ENCODE measurements at places on chromosomes 13 and 19. TPM values are rescaled to one million over a fixed set of nuclear protein-coding genes. Genes with fewer than 3 reads are reported as not detected.

DNA sequence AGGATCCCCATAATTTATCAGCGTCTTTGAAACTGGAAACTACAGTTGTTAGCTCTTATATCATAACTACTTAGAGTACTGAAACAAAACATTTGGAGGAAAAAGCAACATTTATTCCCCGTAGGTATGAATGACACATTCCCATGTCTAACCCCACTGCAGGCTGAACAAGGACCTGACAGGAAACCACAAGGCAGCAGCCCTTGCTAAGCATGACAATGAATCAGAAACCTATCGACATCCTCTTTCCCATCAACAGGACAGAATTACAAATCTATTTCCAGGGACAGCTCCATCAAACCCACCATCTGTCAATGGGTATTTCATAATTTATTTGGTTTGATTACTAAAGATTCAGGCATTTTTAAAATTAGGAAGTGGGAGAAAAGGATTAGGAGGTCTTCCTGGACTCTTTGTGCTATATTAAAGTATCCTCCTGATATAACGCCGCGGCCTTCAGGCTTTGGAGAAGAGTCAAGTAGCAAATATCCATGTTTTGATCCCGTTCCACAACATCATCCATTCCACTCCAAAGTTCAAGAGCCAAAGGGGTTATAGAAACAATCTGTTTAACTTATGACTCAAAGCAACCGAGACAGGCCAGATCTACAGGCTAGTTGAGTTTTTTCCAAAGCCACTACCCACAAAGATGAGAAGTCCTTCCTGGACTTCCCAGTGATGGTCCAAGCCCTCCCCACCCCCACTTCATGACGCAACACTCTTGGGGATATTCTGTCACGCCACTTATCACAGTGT lies 51.1 kb downstream of the FAM216B start:
- DNase-seq = peak; percentile 80

DNA sequence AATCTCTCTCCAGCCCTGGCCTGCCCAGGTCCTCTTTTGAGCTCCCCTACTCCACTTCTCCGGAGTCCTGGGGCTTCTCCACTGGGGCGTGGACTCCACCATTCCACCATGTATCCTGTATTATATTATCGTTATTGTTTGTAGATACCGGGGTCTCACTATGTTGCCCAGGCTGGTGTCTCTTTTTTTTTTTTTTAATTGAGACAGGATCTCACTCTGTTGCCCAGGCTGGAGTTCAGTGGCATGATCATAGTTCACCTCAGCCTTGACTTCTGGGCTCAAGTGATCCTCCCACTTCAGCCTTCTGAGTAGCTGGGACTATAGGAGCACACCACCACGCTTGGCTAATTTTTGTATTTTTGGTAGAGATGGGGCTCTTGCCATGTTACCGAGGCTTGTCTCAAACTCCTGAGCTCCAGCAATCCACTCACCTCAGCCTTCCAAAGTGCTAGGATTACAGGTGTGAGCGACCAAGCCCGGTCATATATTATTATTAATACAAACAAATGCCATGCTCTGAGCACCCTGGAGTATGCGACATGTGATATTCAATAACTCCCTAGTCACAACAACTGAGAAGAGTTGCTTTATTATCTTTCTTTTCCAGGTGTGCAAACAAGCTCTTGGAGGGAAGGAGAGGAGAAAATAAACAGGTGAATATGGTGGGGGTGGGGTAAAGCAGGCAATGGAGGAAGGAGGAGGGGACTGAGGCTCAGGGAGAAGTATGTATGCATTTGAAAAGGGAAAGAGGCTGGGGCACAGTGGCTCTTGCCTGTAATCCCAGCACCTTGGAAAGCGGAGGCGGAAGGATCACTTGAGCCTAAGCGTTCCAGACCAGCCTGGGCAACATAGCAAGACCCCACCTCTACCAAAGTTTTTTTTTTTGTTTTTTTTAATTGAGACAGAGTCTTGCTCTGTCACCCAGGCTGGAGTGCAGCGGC lies 2.8 kb upstream of the CERS4 start:
- no peak for DNase-seq

- no peak for DNase-seq
Observed at GRCh38 chr19:48945415-48945814, 9.3 kb upstream of the BAX start.

DNA sequence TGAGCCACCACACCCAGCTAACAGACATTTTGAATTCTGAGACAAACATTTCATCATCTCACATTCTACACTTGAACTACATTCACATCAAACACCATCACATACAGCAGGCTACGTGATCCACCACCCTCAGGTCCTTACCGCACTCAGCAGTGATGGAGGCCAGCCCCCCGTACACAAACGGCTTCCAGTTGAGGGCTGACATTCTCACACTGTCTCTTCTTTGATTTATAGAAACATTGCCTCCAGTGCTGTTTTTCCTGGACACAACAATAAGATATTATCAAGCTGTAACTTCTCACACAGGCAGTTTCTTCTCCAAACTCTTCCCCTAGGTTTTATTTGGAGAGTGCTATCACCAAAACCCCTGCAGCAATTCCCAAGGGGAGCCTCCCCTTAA lies 7.0 kb downstream of the SLC25A30 start:
- no peak for DNase-seq

GRCh38 chr19:28363254-28363653 lies 849.7 kb downstream of the UQCRFS1 start:
- no peak for DNase-seq

- no peak for DNase-seq
Observed at GRCh38 chr19:58227964-58228584, 640 bp upstream of the ZNF544 start.

- DNase-seq = no peak
Observed at GRCh38 chr13:48888613-48889012, 87.1 kb upstream of the FNDC3A start.

Gene ZNF486
- polyA plus RNA-seq = 5.2 TPM

- no peak for DNase-seq
Observed at GRCh38 chr13:20473139-20473538, 52.5 kb downstream of the CRYL1 start.

GRCh38 chr13:64020126-64020525 lies 2604.5 kb upstream of the PCDH20 start:
- DNase-seq = no peak

GRCh38 chr13:55613429-55614187 lies 1527.1 kb upstream of the PRR20A start:
- no peak for DNase-seq

- DNase-seq = no peak
Observed at GRCh38 chr19:48552406-48553322, 692 bp downstream of the SULT2B1 start.

Gene PEG3
- polyA plus RNA-seq = 0.04 TPM

DNA sequence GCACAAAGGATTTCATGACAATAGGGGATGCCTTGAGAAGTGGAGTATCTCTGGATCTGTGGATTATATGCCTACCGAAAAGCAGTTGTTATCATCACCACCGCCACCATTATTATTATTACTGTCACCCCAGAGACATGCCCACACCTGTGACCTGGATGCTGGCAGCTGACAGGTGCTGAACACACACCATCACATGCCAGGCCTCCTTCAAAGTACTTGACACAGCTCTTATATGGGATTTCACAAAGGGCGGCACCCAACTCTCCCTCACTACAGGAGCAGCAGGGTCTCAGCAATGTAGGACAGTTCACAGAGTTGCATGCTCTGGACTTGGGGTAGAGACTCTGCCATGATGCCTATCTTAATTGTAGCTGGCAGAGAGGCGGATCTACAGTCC lies 5.6 kb upstream of the GPR42 start:
- DNase-seq = no peak

Gene CEBPA
- 0.28 TPM for polyA plus RNA-seq

DNA sequence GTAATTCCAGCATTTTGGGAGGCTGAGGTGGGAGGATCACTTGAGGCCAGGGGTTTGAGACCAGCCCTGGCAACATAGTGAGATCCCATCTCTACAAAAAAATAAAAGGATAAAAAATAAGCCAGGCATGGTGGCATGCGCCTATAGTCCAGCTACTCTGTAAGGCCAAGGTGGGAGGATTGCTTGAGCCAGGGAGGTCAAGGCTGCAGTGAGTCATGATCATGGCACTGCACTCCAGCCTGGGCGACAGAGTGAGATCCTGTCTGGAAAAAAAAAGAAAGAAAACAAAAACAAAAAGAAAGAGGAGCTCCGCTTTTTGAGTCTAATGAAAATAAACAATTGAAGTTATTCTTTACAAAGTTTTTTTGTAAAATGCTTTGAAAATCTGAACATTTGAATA lies 326.2 kb downstream of the GPC5 start:
- no peak for DNase-seq

DNA sequence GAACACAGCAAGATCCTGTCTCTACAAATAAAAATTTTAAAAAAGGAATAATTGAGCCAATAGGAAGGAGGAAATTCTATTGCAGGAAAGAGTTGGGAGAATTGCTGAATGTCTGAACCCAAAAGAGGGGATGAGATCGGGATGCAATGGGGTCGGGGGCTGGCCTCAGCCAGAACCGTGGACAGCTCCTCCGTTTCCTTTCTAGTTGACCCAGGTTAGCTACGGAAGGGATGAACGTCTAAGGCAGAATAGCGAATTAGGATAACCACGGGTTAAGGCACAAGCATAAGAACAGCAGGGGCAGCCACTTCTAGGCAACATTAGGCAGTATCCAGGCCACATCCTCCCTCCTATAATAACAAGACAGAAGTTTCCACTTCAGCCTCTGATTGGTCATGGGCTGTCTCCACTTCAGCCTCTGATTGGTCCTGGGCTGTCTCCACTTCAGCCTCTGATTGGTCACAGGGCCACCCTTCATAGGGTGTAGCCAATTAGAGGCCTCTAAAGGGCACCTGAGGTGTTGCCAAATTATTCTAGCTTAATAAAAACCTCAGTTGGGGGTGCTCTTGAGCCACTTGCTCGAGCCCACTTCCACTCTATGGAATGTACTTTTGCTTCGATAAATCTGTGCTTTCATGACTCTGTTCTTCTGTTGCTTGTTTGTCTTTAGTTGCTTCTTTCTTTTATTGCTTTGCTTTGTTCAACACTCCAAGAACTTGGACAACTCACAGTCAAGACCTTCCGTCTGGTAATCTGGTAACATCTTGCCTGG lies 24.9 kb upstream of the TPM4 start:
- DNase-seq = no peak

DNA sequence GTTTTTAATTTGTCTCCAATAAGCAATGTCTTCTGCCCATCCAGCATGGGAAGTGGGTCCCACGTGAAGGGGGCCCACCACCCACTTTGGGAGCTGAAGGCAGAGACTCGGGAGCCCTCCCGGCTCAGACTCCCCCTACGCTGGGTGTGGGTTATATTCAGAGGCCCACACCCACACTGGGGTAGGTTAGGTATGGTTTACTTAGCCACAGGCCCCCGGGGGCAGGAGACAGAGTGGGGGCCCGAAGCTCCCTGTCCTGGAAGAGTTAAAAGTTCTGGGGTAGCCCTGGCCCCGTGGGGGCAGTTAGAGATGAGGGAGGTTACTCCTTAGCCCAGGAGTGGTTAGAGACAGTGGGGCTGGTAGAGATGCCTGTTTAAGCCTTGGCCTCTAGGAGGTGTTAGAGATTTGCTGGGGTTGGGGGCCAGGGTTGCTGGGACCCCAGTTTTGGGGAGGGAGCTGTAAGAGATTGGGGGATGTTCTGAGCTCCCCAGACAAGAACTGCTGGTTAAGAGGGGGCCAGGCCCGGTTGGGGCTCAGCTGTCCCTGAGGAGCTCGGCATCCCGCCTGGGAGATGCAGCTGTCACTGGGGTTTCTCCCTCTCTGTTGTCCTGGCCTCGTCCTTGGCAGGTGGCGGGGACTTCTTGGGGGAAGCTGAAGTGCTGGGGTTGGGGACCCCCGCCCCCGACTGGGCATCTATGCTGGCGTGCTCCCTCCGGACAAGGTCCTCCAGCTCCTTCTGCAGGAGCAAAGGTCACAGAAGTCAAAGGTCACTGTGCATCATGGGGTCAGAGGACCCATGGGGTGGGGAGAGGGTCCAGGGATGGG lies 712 bp upstream of the RINL start:
- no peak for DNase-seq

- DNase-seq = no peak
Observed at GRCh38 chr13:33051632-33052031, 35.4 kb downstream of the KL start.

Gene IFI30
- 14.5 TPM for polyA plus RNA-seq

Gene OR7C1
- polyA plus RNA-seq = not detected

GRCh38 chr19:18594096-18594823 lies 5.7 kb downstream of the REX1BD start:
- no peak for DNase-seq

GRCh38 chr19:33365691-33366090 lies 7.8 kb upstream of the CEBPG start:
- no peak for DNase-seq

DNA sequence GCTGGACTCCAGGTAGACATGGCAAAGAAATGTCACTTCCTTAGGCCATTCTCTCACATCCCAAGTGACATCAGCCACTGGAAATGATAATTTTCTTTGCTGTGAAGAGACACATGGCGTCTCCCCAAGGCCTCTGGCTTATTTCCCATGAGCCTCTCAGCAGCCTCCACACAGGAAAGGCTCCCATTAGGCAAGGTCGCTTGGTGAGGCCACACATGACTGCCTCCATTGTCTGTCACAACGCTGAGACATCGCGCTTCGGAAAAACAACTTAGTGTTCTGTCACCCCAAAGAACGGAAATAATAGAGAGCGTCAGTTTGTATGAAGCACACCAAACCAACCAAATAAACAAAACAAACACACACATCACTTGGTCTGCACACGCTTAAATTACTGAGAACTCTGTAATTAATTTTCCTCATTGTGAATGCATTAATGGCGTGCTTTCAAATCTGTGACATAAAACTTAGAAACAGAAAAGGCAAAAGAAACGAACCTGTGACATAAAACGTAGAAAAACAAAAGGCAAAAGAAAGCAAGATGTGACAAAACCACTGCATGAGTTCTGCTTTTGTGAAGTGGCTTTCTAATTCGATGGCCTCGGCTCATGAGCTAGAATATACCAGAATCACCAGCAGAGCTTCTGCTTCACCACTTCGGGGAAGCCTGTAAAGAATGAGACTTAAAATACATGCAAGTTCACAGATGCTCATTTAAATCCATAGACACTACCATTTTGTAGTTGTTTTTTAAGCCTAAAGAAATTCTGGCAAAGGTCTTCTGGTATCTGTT lies 404.2 kb upstream of the SGCG start:
- no peak for DNase-seq

Gene C19orf67
- not detected for polyA plus RNA-seq

Data from BJ (cell line).